Foreskin keratinocyte (primary cell): ENCODE measurements at places on chromosomes 2 and 18. TPM values are rescaled to one million over a fixed set of nuclear protein-coding genes. Genes with fewer than 3 reads are reported as not detected.
A peak's percentile ranks its signal among the peaks of the same experiment; 100 is the strongest.

FKBP1B gene
- total RNA-seq: 15.2 and 16.7 TPM in 2 replicates

COPS8 gene
- total RNA-seq: 94.8 and 102 TPM in 2 replicates

DNA sequence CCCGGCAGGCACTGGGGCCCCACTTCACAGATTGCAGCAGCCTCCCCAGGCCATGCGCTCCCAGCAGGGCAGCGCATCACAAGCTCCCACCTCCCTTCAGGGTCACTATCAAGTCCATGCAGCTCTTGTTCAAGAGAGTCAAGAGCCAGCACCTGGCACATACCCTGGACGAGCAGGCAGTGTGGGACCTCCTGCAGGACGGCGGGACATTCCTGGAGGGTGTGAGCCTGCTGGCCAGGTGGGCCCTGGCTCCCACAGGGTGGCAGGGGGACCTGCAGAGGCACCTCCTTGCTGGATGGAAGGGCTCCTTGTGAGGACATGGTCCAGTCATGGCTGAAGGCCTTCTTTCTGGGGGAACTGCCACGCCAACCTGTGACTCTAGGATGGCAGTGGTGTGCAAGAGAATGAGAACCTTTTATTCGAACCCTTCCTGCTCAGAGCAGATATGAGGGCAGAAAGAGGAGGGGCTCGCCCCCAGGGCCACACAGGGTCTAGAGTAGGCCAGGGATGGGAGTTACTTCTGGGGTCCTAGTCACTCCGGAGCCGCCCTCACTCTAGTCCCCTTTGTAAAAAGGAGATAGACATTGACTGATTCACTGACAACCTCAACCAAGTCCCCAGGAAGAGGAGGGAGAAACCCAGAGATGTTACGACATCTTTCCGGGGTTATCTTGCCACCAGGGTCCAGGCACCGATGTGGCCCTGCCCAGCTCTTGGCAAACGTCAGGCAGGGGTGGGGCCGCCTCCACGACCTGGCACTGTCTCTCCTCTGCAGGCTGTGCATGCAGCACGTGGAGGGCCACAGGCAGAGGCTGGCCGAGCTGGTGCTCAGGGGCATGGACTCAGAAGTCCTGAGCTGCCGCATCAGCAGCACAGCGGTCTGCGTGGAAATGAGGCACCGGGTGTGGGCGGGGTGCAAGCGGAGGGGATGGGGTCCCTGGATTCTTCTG, 31.3 kb downstream of the HJURP start:
- no peak for DNase-seq

DNA sequence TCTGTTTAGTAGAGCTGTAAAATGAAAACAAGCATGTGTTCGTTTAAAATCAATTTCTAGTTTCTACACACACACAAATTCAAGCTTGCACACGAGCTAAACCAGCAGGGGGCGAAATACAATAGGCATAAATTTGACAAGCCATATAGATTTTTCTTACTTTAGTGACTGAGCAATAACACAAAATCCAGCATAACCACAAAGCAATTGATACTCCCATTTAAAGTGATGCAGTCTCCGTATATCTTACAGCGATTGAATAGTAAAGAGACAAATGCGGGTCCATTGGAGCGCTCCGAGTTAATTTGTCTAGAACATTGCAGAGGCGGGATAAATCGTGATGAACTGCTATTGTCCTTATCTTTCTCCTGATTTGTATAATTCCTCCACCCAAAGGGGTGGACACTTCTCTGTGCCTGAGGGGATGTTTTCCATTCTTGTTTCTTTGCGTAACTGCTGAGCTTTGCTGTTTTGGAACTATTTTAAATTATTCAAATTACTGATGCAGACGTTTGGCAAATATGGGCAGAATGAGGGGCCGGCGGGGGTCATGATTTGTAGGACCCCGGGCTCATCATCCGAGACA, 1.2 kb upstream of the AFTPH start:
- DNase-seq: peak; percentile 81

DNA sequence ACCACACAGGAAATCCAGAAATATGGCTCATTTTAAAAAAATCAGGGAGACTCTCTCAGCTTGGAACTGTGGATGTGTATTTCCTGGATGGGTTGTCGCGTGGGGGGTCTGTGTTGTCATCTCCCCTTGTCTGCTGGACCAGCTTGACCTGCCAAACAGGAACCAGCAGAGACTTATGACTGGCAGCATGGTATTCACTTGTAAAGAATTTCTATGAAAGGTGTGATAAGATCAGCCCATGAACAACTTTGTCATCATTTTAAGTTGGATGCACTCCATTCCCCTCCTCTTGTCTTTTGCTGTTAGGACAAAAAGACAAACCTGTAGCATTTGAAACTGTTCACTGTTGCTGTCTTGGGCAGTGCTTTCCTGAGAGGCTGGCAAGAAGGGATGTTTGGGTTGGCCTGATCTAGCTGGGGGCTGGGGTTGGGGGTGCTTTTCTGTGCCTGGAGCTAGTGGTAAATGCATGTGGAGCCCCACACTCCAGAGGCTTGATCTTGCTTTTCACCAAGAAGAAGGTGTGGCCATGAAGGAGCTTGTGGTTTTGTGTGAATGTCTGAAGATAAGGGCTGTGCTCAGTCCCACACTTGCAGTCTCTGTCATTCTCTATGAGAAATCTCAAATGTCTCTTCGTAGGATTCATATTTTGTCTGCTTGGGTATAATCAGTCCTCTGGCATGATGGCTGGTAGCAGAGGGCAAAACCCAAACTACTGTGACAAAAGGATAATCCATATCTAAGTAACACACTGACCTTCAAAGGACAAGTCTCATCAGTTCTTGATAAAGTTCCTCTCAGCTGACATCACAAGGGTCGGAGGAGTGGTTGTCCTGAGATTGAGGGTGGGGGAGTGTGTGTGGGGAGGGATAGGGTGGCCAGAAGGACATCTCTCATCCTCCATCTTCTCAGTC, 39.0 kb downstream of the RALB start:
- peak; percentile 82 for DNase-seq

GRCh38 chr2:186181625-186182024, 304.4 kb upstream of the ZC3H15 start:
- no peak for DNase-seq

DNA sequence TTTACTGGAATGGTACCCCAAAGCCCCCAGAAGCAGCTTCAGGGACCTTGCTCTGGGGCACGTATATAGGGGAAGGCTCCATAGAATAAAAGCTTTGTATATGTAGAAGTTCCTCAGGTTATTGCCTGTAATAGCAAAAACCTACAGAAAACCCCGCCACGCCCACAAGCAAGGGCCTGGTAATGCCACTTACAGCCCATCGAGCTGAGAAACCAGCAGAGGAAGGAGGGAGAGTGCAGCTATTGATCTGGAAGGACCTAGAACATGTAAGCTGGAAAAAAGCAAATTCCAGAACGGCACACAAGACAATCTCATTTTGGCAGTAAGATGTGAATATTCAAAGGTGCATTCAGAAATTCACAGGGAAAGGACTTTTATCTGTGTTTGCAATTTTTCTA, 15.8 kb downstream of the HS1BP3 start:
- no peak for DNase-seq

GRCh38 chr2:223654384-223654915, 52.3 kb upstream of the SCG2 start:
- no peak for DNase-seq

DNA sequence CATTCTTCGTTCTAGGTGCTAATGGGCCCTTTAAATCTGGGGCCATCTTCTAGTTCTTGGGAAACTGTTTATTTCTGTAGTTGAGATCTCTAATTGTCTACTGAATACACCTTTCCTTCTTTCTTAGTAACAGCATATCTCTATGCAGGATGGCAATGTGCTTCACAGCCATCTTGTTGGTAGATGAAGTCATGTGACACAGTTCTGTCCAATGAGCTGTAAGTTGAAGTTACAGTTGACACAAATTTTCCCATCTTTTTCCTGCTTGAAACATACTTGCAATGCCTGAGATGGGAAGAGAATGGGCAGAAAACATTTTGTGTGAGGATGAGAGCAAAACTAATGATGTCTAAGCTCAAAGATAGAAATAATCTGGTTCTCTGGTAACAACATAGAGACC, 57.3 kb upstream of the PHLPP1 start:
- DNase-seq: no peak

DNA sequence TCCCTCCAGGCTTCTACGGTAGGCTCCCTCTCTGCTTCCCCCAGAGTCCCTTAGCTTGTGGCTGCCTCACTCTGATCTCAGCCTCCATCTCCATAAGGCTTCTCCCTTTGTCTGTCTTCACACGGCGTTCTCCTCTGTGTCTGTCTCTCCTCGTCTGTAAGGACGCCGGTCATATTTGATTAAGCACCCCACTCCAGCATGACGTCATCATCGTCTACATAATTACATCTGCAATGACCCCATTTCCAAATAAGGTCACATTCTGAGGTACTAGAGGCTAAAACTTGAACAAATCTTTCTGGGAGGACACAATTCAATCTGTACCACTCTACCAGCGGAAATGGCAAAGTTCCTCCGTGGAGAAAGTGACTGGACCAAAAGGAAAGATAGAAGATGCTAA, 8.3 kb upstream of the COL6A3 start:
- no peak for DNase-seq

DNA sequence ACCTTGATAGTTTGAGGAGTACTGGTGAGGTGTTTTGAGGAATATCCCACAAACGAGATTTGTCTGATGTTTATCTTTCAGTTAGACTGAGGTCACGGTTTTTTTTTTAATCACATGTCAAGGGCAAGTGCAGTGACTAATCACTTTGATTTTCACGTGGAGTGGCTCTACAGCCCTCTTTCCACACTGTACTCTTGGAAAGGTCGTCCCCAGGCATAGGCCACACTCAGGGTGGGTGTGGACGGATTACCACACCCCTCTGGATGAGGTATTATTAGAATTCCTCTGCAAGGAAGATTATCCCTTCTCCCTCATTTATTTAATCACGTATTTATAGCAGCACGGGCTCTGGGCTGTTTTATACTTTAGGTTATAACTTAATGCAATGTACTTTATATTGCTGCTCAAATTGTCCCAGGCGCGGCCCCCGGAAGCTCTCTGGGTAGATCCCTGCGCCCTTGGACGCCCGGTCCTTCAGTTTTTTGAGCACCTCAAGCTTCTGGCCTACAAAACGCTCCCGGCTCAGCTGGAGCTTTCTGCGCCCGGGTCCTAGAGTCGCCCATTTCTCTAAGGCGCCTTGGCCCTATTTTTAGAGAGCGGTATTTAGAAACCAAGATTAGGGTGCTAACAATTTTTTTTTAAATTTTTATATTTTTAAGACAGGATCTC, 515 bp upstream of the PLEKHB2 start:
- DNase-seq: peak; percentile 76
